NCI-H226 (cell line): ENCODE measurements at places on chromosomes 7 and 10.

DNA sequence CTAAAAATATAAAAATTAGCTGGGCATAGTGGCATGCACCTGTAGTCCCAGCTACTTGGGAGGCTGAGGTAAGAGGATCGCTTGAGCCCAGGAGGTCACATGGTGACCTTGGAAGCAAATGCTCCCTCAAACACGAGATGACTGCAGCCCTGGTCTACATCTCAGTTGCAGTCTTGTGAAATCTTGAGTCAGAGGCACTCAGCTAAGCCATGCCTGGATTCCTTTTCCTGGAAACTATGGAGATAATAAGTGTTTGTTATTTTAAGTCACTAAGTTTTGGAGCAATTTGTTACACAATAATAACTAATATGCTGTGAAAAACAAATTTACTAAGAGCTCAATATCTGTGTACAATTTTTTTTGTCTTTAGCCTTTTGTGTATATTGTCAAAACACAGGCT, 284.3 kb upstream of the KAT6B start:
- DNase-seq: peak; percentile 41

- no peak for DNase-seq
Measured at GRCh38 chr10:73850211-73850610, 24.1 kb downstream of the CAMK2G start.

- no peak for DNase-seq
Measured at GRCh38 chr7:31175672-31176071, 123.6 kb downstream of the ADCYAP1R1 start.

DNA sequence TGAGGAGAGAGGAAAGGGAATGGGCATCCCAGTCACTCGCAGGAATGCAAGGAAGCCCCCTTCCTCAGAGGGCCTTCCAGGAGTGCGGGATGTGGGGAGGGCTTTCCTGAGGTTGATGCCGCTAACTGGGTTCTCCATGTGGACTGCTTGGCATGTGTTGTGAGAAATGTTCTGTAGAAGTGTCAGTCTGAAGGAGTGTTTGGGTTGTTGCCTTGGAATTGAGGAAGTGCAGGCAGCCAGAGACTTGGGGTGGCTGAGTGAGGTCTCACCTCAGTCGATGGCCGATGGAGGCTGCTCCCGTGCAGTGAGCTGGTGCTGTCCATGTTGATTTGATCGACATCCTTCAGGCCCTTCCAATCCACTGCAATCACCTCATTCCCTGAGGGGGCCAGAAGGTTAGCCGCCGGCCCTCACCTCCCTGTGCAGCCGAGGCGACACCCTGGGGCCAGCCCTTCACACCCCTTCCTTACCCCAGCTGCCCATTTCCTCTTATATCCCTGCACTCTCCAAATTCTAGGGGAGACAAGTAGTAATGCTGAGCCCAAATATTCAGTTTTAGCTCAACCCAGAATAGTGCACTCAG, 2.7 kb downstream of the FAM131B start:
- DNase-seq: no peak

- DNase-seq: no peak
Measured at GRCh38 chr10:122248356-122249302, 22.5 kb upstream of the BTBD16 start.

- DNase-seq: peak; percentile 2
Measured at GRCh38 chr7:30364773-30365172, 80.4 kb downstream of the ZNRF2 start.

GRCh38 chr10:119371704-119372663, 164.6 kb downstream of the GRK5 start:
- DNase-seq: no peak

GRCh38 chr7:51899611-51900010, 583.0 kb upstream of the COBL start:
- DNase-seq: no peak

DNA sequence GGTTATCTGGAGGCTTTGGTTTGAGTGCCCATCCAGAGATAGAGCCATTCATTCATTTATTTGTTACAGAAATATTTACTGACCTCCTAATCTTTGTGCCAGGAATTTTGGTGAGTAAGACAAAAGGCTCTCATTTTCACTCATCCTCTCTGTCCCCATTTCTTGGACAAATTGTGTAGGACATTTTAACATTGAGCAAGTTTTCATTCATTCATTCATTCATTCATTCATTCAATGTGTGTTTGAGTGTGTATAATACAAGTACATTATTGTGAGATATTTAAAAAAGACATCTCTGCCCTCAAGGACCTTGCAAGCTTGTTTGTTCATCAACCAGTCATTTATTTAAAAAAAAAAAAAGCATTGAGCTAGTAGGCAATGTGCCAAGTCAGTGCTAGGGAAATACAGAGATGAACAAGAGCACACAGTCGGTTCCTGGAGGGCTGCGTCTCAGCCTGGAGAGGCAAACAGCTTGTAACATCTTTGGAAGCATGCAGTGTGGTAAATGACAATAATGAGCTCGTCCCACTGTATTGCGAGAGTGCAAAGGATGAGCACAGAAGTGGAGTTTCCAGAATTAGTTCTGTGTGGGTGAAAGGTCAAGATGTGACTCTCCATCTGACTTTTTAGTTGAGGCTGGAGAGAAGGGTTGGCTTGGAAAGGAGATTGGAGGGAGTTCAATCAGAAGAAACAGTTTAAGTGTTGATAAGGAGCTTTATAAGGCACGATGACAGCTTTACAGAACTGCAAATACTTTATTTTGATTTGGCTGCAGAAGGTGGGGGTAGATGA, 50.5 kb upstream of the HBP1 start:
- no peak for DNase-seq

DNA sequence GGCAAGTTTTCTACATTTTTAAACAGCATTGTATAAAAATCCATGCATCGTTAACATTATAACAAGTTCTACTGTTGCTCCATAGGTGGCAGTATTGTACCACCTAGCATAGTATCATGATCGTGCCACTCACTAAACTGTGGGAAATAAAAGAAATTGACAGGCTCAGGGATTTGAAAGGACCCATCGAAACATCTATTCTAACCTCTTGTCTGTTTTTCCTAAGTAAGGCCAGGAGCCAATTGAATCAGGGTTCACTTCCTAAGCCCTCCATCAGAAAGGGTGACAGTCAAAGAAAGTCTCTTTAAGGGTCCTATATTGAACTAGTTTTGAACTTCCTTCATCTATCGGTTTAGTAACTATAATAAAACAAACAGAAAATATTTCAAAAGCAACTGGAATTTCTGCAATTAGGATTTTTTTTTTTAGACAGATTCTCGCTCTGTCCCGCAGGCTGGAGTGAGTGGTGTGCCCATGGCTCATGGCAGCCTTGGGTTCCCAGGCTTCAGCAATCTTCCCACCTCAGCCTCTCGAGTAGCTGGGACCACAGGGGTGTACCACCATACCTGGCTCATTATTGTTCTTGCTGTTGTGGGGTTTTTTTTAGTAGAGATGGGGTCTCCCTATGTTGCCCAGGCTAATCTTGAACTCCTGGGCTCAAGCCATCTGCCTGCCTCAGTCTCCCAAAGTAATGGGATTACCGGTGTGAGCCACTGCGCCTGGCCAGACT, 9.4 kb downstream of the HACD1 start:
- peak; percentile 29 for DNase-seq

DNA sequence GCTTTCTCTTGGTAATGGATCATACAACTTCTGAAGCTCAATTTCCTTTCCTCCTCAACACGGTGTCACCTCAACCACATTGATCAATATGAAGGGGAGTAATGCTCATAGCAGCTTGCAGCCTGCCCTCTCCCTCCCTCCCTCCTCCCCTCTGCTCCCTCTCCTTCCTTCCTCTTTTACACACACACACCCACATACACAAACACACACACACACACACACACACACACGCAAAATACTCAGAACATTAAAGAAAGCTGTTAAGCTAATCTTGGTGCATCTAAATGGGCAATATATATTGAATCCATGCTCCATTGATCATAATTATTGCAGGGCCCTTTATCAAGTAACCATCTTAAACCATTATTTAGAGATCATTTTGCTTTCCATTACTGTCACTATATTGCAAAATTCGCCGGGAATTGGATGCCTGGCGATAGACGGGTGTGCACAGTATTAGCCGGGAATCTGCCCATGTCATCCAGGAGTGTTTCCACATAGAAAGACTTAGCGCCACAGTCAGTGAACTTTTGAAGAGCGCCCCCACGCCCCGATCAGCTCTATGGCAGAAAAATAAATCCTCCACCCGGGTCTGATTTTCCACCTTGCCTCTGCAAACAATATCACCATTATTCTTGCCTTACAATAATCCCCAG, 122.0 kb downstream of the PRLHR start:
- DNase-seq: no peak

DNA sequence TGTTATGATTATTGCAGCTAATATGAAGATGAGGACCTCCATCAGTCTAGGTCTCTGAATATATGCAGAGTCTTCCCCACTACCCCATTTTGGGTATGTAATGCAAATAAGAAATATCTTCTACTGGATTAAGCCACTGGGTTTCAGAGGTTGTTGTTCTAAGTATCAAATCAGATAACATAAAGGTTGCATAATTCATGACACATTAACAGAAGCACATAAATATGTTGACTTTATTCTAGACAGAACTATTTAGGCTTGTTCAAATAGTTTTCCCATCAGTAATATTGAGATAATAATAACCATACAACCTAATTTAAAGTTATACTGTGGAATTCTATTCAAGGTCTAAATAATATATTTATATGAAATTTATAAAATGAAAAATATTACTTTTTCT, 157.1 kb downstream of the ETV1 start:
- DNase-seq: peak; percentile 49

GRCh38 chr7:28155964-28156363, 24.6 kb downstream of the JAZF1 start:
- peak; percentile 63 for DNase-seq

- DNase-seq: no peak
Measured at GRCh38 chr7:23105086-23105643, 420 bp upstream of the KLHL7 start.

DNA sequence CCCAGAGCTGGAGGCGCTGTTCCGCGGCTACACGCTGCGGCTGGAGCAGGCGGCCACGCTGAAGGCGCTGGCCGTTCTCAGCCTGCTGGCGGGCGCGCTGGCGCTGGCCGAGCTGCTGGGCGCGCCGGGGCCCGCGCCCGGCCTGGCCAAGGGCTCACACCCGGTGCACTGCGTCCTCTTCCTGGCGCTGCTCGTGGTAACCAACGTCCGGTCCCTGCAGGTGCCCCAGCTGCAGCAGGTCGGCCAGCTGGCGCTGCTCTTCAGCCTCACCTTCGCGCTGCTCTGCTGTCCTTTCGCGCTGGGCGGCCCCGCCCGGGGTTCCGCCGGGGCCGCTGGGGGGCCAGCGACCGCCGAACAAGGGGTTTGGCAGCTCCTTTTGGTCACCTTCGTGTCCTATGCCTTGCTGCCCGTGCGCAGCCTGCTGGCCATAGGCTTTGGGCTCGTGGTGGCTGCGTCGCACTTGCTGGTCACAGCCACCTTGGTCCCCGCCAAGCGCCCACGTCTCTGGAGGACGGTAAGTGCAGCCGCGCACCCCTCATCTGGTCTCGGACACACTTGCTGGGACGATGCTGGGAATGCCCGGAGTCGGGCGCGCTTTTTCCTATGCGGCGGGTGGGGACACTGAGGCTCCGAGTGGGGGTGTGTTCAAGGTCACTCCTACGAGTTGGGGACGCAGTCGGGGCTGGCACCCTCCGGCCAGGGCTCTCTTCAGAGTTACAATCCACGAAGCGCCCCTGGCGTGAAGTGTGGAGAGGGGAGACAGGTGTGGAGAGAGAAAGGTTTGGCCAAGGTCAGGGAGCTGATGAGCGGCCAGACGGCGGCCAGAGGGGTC, 717 bp downstream of the ADCY1 start:
- no peak for DNase-seq

- DNase-seq: no peak
Measured at GRCh38 chr7:143012409-143012808, 14.5 kb downstream of the OR9A2 start.

DNA sequence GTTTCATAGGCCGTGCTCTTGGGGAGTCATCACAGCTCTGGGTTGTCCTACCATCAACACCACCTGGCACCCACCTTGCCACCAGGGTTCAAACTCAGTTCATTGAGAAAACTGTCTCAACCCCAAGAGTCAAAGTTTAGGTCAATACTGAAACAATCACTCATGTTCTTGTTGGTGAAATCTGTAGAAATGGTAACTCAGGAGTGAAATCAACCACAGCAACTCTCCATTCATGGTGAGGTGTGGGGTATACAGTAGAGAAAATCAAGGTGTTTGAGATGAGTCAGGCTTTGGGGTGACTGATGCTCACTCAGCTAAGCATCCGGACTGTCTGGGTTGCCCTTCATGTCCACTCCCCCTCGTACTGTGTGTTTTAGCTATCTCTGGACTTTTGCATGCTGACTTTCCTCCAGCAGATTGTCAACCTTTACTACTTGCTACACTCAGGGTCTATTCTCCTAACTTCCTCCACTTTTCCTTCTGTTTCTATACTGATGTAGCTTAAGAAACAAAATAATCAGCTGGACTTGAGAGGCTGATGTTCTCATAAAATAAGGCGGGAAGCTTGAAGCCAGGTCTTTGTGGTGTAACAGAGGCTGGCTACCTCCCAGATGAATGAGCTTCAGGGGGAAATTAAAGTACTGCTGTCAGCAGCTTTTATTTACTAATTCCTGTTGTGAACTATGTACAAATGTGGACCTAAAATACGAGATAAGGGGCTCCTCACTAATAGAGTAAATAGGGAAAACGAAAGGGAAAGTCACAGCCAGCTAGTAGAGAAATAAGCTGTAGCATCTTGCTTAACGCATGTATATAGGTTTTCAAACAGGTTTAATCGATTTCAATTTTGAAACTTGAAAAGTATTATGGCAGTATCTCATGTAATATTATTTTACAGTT, 173.6 kb upstream of the AKR1E2 start:
- DNase-seq: no peak

GRCh38 chr10:118853916-118854315, 99.1 kb upstream of the CACUL1 start:
- DNase-seq: no peak

- DNase-seq: peak; percentile 15
Measured at GRCh38 chr10:11795101-11795920, 27.8 kb upstream of the PROSER2 start.

- DNase-seq: no peak
Measured at GRCh38 chr10:98415731-98416119, 743 bp upstream of the PYROXD2 start.

DNA sequence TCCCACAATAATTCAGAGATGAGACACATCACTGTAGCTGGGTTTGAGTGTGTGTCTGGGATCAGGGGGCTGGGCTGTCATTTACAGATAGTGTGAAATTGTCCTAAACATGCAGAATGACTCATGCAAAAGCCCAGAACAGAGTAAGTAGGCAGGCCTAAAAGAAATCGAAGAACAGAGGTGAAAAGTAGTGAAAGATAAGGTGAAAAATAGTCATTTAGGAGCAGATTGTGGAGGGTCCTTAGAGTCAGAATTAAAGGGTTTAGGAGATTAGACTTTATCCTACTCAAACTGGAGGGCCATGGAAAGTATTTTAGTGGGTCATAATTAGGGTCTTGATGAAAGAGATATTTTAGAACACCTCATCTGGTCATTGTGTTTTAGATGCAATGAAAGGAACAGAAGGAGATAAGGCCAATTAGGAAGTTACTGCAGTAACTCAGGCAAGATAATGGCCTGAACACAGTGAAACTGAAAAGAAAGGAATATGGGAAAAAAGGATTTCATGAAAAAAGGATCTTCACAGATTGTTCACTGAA, 58.3 kb upstream of the NEBL start:
- no peak for DNase-seq
